Stromal cell of bone marrow (primary cell): ENCODE measurements at places on chromosomes 3 and 15.

GRCh38 chr15:53681056-53681455, 78.4 kb downstream of the WDR72 start:
- DNase-seq = no peak

- no peak for DNase-seq
Observed at GRCh38 chr15:31609258-31609681, 282.6 kb downstream of the KLF13 start.

DNA sequence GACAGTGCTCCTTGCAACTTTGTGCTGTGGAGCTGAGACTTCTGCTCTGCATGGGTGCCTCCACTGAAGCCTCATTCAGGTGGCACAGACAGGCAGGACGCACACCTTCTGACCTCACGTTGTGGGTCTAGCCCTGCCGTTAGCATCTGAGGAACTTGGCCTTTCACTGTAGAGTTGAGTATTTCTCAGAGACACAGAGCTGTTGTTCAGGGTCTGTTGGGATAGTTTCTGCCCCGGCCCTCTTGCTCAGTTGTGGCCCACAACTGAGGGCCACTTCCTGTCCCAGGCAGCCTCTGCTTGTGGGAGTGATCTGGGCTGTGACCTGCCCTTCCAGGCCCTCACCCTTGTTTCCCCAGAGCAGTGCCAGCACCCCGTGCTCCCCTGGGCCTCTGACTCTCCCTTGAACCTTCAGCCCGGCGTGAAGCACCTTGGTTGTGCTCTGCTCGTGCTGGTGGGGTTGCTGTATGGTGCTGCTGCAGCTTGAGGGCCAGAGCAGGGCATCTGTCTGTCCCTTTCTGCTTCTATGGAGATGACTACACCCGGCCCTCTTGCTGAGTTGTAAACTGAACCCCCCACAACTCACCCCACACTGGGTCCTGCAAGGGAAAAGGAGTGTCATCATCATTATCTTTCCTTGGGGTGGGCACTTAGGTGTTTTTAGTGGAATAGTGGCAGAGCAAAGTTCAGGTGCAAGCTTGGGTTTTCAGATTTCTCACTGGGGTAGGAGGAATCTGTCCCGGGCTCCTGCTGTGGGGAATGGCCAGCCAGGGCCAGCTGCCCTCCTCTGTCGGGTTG, 11.7 kb downstream of the BAHD1 start:
- DNase-seq = no peak

DNA sequence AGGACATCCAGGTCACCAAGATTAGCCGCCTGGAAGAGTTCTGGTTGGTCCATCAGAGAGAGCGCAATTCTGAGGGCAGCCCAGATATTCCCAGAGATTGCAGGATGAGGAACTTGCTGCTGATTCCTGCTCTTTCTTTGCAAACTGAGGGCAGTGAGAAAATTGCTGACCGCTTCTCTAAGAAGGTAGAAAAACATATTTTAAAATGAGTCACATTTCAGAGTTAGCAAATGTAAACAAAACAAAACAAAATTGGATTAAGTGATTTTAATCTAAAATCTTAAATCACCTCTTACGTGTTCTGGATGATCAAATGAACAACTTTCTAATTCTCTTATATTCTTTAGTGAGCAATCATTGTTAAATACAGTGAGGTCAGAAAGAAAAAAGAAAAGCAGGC, 149.0 kb downstream of the USP13 start:
- DNase-seq = no peak

GRCh38 chr3:106533093-106533787, 664.4 kb upstream of the CBLB start:
- peak; percentile 28 for DNase-seq

- no peak for DNase-seq
Observed at GRCh38 chr3:141881702-141882101, 5.3 kb downstream of the ATP1B3 start.

DNA sequence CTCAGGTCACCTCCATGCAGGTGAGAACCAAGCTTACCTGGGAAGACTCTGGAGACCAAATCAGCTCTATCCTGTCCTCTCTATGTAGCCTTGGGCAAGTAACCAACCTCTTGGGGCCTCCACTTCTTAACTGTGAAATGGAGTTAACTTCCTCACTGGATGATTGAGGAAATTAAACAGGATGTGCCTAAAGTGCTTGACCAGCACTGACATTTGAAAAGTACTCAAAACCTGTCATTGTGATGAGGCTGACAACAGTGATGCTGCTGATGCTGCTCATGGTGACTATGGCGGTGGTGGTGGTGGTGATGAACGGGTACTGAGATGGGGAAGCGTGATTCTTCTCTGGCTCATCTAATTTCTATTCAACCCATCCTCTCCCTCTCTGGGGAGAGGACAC, 22.3 kb downstream of the VIPR1 start:
- no peak for DNase-seq

- DNase-seq = peak; percentile 76
Observed at GRCh38 chr3:197730200-197730599, 6.5 kb downstream of the RUBCN start.

DNA sequence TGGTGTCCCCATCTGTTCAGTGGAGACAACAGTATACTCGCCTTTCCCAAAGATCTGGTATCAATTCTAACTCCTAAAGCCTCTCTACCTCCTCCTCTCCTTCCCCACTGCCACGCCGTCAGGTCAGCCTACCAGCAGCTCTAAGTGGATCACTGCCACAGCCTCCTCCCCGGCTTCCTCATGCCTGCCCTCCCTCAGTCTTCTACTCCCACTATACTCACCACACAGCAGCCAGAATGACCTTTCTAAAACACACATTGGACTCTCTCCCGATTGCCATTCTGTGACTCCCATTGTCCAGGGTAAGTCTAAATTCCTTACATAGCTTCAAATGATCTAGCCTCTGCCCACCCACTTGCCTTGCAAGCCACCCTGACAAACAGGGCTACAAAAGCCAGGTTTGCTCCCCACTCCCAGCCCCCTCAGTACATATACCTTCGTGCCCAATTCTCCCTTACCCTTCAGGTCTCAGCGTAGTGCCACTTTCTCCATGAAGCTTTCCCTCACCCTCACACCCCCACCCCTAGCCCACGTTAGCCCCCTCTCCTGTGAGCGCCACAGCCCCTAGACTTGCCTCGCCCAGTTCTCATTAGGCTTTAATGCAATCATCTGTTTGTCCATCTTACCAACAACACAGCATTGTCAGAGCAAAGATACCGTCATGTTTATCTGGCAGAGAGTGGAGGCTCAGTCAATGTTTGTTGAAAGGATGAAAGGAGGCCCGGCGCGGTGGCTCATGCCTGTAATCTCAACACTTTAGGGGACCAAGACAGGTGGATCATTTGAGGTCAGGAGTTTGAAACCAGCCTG, 9.5 kb upstream of the SEMA7A start:
- no peak for DNase-seq

DNA sequence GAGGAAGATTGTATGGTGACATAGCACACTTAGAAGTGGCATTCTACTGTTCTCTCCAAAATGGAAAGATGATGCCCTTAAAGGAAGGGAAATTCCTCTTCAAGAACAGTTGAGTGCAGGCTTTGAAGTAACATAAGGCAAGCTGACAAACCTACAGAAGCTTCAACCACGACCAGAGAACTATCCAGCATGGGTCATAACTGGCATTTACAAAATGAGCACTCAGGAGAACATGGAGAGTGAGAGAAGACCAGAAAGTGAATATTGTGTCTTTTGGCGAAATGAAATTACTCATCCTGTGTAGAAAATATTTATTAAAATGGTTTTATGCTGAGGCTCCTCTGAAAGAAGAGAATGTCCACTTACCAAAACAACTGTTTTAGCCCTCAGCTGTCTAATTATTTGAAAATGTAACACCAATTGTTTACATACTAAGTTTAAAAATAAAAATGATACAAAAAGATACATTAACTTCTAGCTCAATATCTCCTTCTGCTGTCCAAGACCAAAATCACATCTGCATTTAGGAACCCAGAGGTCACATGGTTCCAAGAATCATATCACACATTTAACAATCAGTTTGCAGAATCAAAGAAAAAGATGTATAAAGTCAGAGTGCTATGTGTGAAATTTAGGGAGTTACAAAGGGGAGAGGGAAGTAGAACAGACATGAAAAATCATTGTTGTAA, 216.9 kb downstream of the ATP8B4 start:
- peak; percentile 67 for DNase-seq

- no peak for DNase-seq
Observed at GRCh38 chr3:25056036-25056755, 371.9 kb upstream of the RARB start.

- DNase-seq = peak; percentile 40
Observed at GRCh38 chr15:39685999-39686613, 96.5 kb downstream of the FSIP1 start.

GRCh38 chr3:193010191-193010590, 92.5 kb upstream of the MB21D2 start:
- no peak for DNase-seq

DNA sequence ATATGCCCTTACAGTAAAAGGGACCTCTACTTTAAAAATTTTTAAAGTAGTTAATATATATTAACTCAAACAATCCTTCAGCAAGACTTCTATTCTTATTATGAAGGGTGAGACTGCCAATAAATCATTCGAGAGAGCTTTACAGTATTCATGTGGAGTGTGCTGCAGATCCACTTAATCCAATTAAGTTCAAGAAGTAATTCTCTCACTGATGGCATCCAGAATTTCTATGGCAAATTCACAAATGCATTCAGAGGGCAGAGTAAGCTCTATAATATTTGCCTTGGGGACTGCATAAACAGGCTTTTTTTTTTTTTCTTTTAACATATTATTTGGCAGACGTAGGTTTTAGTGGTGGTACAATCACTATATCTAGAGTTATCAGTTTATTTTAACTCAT, 692.0 kb downstream of the NLGN1 start:
- DNase-seq = no peak

GRCh38 chr3:47874913-47875312, 72.0 kb downstream of the DHX30 start:
- DNase-seq = no peak

- no peak for DNase-seq
Observed at GRCh38 chr15:49187549-49188245, 17.6 kb downstream of the GALK2 start.

DNA sequence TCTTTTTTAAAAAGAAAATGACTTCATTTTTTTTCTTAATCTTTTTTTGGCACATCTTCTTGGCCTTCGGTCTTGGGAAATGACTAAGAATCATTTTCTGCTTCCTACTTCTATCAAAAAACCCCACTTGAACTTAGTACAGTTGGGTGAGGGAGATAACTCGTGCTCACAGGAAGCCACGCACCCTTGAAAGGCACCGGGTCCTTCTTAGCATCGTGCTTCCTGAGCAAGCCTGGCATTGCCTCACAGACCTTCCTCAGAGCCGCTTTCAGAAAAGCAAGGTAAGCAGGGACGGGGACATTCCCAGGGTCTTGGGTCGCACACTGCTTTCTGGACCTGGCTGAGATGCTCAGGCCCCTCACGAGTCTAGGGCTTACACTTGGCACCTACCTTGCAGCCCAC, at the start of gene CCR4:
CCR4 (plus strand) TSS at position 235 of the 402 bp plus-strand sequence. CDS start 1,779 bp downstream, outside the sequence.
- no peak for DNase-seq

DNA sequence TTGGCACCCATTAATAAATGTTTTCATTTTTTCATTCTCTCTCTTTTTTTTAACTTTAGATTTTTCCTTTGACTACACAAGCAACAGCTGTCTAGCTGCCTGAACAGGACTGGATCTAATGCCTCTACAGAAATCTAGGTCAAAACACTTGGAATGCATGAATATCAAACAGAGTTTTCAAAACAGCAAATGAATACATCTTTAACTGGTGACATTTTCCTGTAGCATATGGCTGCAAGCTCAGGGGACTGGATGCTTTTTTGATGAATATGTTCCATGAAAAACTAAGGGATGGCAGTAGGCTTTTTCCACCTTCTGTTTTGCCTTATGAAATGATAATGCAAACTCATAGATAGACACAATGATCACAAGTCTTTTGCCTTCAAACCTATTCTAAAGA, 661.7 kb downstream of the MCTP2 start:
- no peak for DNase-seq

- DNase-seq = no peak
Observed at GRCh38 chr15:98151096-98151495, 190.6 kb downstream of the ARRDC4 start.

DNA sequence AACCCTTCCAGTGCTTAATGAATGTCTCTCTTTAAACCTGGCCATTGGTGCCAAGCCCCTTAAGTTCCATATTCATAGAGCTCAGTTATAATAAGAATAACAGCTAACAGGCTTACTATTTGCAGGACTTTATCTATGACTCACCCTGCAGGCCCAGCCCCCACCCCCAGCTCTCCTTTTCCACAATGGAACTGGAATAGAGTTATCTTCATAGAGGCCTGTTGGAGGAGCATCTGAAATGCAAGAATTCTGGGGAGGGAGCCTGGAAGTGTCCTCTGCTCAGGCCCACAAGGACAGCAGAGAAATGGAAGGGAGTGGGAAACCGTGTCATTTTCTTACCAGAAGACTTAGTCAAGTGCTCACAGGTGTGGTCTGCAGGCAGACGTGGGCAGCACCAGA, 52.8 kb downstream of the SEMA5B start:
- DNase-seq = no peak

DNA sequence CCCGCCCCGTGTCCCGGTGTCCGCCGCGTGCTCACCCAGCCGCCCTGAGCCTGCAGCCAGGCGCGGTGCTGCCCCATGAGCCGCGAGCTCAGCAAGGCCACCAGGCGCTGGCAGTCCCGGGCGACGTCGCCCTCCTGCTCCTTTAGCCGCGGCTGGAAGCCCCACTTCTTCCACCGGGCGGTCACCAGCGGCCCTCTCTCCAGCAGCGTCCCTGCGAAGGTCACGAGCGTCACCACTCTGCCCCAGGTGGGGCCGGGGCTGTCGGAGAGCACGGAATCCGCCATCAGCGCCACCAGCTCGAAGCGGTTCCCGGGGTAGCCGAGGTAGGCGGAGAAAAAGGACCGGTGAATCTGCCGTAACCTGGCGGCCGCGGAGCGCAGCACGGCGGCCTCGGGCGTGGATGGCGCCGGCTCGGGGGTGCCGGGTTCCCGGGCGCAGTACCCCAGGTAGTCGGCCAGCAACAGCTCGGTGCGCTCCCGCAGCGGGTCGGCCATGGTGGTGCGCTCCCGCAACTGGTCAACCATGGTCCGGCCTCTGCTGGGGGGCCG, 298 bp downstream of the BCL2L10 start:
- DNase-seq = no peak
